HS-5 (cell line): ENCODE measurements at places on chromosomes 13 and 19.

- no peak for DNase-seq
Observed at GRCh38 chr13:99386495-99386894, 79.3 kb upstream of the GPR183 start.

GRCh38 chr19:45087531-45087930 is 5.4 kb upstream of the PPP1R37 start:
- no peak for DNase-seq

DNA sequence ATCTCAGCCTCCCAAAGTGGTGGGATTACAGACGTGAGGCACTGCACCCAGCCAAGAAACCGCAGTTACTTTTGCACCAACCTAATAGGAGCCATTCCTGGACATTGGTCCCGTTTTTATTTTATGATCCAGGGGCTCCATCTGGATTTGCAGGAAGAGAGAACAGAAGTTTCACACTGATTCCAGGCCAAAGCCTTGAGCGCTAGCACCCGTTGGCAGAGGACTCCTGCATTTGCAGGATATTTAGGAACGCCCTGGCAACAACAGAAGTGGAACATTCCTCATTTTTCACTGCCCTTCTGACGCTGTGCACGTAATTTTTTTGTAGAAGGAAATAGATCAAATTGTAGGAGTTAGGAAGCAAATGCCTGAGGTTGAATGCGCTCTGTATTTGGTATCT is 11.7 kb upstream of the SULT2A1 start:
- DNase-seq, result no peak

DNA sequence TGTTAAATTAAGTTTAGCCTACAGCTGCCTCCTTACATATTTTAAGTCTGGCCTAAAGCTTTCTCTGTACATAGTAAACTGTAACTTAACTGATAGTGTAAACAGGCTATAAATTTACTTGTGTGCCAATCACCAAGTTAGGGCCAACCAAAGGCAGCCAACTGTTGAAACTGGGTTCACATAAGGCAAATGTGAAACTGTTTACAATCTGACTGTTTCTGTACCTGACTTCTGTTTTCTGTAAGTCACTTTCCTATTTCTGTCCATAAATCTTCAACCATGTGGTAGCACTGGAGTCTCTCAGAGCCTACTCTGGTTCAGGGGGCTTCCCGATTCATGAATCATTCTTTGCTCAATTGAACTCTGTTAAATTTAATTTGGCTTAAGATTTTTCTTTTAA is 103.1 kb downstream of the RAP2A start:
- DNase-seq, result no peak

DNA sequence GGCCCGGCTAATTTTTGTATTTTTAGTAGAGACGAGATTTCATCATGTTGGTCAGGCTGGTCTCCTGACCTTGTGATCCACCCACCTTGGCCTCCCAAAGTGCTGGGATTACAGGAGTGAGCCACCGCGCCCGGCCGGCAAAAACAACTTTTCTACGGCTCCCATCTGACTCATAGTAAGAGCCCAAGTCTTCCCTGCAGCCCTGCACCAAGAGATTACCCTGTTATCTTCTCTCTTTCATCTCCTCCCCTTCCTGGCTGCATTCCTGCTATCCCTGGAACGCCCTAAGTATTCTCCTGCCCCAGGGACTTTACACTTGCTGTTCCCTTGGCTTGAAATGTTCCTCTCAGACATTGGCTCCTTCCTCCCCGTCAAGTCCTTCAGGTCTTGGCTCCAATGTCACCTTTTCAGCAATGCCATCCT is 6.6 kb downstream of the AP2S1 start:
- DNase-seq, result no peak

DNA sequence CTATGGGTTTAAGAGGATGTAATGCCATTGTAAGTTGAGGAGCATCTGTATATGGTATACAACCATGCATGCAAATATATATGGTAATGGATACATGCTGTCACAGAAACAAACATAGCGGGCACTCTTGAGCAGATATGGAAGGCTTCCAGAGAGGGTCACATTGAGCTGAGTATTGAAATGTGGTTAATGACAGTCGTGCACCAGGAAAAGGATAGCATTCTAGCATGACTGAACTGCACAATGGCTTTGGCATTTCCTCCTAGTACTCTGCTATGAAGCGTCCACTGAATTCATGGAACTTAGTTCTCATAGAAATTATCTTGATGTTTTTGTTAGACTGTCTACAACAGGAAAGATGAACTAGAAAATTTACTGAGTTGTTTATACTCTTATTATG is 25.2 kb downstream of the DGKH start:
- DNase-seq, result no peak

DNA sequence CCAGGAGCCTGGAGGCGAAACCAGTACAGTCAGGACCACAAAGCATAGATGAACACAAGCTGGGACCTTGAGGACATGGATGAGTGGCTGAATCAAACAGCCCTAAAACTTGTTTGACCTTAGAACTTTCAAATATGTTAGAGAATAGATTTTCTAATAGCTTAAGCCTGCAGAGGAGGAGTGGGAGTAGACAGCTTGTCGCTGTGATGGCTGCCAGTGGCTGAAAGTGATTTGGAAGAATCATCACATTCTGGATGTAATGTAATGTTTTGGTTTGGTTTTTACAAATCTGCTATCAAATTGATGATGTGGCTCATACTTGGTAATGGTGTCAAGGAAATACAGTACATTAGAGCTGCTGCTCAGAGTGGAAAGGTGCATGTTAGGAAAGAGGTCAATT is 12.0 kb downstream of the IGFL3 start:
- no peak for DNase-seq

DNA sequence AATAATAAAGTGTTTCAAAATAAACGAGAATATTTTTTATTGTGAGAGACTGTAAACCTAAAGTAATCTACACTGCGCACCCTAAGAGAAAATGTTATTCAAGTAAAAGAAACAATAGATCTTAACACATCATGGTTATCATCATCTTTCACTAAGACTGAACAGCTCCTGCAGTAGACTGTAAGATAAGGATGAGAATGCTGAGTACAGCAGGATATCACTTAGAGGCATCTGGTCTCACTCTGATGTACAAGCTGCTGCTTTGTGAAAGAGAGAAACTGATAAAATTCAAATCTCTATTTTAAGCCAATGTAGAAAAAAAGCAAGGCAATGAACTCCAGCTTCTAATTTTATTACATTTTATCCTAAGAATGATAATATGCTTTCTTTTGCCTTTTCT is 261.7 kb upstream of the HTR2A start:
- no peak for DNase-seq

DNA sequence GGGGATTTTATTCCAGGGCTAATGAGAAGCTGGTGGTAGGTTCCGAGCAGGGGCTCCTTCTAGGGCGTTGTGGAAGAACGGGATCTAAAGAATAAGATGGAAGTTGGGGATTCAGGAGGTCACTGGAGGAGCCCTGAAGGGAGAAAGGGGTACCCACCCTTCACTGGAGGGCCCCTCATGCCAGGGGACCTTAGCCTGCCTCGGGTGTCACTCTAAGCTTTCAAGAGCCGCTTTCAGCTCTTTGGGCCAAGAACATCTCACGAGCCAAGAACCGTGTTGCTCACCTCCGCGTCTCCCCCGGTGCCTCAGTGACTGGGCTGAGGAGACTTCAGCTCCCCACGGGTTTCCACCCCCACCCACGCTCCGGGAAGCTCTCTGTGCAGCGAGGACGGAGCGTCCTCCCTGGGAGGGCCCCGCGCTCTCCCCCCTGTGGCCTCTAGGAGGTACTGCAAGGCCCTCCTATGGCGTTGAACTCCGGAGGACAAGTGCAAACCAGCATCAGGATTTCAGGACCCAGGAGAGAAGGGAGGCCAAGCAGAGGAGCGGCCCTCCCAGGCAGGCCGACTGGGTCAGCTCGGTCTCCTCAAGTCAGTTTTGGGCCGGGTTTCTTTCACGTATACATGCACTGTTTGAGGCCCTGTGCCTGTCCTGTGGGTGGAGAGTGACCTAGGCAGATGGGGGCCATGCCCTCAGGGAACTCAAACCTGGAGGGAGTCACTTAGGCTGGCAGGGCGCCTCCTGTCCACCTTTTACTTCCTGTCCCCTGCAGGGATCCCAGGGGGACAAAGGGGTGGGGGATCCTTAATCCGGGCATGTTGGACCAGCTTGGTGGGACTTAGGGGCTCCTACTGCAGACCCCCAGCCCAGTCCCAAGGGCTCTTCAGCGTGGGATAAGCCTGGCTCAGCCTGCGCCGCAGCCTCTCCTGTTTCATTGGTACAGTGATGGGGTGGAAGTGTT is 5.1 kb upstream of the KRTDAP start:
- DNase-seq, result no peak

GRCh38 chr13:61874970-61875579 is 459.4 kb upstream of the PCDH20 start:
- DNase-seq, result no peak

DNA sequence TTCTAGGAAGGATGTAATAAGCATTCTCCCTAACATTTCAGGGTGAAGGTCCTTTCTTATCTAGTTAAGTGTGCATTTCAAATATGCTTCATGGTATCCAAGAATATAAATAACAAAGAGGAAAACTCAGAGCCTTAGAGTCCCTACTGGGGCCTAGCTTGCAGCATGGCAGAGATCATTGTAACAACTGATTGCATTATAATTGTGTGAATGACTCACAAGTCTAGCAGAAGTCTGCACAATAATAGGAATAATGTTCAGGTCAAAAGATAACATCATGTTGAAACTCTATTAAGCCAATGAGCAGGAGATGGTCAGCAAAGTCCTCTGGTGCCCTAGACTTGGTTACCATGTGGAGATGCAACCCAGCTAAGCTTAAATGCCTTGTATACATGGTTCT is 3.4 kb downstream of the POSTN start:
- no peak for DNase-seq

- no peak for DNase-seq
Observed at GRCh38 chr13:53411463-53411862, 382.9 kb downstream of the OLFM4 start.

- DNase-seq, result no peak
Observed at GRCh38 chr13:90710164-90710759, 637.2 kb upstream of the MIR17HG start.

GRCh38 chr19:49396738-49397505 is 8.9 kb downstream of the KASH5 start:
- DNase-seq, result no peak

DNA sequence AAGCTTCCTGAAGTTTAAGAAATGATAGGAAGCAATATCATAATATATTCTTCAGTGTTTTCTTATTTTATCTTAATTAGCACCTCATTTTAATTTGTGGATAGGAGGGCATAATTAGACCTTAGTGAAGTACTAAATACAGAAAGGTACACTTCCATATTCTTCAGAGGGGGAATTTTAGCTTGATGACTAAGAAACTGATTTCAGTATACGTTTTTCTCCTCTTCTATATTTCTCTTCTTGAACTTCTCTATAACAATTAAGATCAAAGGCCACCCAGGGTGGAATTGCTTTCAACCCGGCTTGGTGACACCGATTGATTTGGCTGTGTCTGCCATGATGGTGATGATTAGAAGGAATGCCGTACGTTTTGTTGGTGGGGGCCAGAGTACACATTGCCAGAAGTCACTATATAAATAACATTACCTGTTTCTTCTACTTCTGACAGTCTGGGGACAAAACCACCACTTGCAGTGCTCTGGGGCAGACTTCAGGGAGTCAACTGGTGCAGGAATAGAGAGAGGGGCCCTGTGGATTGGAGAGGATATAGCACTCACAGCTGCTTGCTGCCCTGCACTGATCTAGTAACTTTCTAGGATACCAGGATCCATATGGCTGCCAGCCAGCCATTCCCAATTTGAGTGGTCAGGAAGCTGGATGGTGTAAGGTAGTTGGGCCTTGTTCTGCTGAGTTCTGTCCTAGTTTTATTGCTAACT is 73.8 kb downstream of the SPATA13 start:
- DNase-seq, result no peak

DNA sequence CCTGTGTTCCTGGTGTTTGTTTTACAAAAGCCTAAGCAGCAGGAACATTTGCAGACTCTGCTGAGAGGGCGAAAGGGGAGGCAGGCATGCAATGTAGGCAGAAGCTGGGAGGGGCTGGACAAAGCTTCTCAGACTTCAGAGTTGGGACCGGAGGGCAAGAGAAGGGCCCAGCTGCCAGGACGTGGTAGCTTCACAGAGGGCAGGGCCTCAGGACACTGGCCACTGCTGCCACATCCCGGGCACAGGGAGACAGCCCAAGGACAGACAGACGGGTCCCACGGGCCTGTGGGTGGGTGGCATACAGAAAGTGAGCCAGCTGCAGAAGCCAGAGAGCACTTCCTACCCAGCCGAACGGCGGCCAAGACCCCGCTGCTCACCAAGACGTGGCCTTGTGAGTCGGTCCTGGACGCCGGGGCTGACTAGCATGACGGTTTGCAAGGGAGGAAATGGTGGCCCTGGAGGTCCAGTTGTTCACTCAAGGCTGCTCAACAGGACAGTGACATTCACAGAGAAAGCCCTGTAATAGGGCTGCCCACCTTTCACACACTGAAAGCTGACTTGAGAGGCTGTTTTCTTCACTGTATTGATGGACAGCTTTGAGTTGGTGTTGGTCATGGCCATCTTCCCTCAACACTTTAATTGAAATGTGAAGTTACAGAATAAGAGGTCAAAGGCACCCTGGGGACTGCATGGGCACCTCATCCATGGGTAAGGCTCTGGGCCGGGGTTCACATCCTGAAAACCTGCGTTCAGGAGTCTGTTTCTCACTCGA is 23.7 kb upstream of the TFDP1 start:
- DNase-seq, result no peak

GRCh38 chr19:31804668-31805067 is 455.4 kb upstream of the TSHZ3 start:
- DNase-seq, result no peak

GRCh38 chr13:70622796-70623195 is 514.5 kb upstream of the KLHL1 start:
- DNase-seq, result no peak

DNA sequence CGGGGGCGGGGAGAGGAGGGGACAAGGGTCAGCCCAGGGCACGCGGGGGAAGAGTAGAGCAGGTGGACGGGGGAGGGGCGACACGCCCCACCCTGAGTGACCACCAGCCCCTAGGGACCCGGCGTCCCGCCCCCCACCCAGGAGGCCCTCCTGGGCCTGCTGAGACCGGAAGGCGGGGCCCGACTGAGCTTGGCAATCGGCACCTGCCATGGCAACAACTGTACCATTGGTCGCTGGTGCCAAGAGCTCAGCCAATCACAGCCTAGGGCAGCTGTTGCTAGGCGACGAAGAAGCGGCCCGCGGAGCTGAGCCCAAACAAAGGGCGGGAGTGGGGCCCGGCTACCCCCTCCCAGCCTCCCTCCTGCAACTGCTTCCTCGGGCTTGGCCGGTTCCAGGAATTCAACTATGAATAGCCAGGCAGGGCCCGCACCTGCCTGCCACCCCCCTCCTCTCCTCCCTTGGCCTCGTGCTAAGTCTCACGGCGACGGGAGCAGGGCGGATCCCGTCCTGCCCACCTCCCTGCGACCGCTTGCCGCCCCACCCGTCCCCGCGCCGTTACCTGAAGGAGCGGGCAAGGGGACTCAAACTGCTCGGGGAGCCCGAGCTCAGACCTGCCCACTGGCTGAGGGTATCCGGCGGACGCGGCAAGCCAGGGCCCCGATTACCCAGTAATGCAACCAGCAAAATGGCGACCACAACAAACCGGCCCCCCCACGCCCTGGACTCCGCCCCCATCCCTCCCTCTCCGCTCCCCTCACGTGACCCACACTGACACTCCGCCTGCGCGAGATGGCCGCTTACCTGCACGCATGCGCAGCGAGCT is at the start of gene DYRK1B:
TSS of gene DYRK1B (minus strand) at position 699 of the 823 bp plus-strand sequence. CDS start 2,295 bp downstream, outside the sequence.
- peak; percentile 78 for DNase-seq

GRCh38 chr19:5624018-5624663 is 1.3 kb downstream of the SAFB start:
- DNase-seq, result no peak

GRCh38 chr19:51697169-51697776 is 4.1 kb downstream of the SPACA6 start:
- no peak for DNase-seq

GRCh38 chr13:71054358-71054757 is 812.6 kb downstream of the DACH1 start:
- DNase-seq, result no peak

- no peak for DNase-seq
Observed at GRCh38 chr13:28049215-28049614, 51.2 kb downstream of the FLT3 start.
